ENCODE measurements at places on chromosomes 13 and 19.
A peak's percentile ranks its signal among the peaks of the same experiment; 100 is the strongest.

DNA sequence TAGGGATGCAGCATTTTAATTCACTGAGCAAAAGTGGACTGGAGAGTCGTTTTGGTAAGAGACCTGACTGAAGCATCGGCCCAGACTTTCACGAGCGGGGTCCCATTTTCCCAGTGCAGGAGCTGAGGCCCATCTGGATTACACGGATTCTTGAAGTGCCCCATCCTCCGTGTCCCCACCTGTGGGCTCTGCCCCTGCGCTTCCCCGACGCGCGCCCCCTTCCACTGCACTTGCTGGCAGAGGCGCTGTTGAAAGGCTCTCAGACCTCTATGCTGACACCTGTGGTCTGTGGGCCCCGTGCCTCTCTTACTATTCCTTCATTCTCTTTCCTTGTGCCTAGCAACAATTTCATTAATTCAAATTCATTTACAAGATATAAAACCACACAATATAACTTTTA is 50.3 kb upstream of the MCF2L start:
- no peak for DNase-seq

DNA sequence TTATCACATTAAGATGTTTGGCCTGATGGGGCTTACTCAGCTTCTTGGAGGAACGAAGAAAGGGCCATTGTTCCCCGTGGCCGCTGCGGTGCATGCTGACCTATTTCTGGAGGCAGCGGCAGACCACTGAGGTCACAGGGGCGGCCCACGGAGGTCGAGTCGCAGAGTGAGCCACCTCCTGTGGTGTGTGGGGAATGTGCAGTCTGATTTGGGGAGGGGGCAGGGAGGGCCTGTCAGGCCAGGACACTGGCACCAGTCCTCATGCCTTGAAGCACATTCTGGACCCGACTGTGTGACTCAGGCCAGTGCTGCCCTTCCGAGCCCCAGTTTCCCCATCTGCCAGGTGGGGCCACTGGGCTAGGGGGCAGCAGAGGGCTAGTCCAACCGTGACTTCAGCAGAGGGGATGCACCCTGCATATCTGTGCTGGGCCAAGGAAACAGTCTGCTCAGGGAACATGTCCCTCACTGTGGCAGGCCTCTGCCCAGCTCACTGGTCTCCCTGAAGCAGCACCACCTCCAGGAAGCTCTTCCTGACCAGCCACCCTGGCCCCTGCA is 6.3 kb downstream of the SLC7A10 start:
- DNase-seq = no peak

- DNase-seq = peak; percentile 82
Measured at GRCh38 chr19:55647732-55648584, at the start of gene CCDC106. CCDC106 (plus strand) TSS chr19:55648212; CDS start chr19:55649047, 835 bp downstream.

GRCh38 chr13:99046851-99047250 is 69.0 kb upstream of the DOCK9 start:
- DNase-seq = no peak

DNA sequence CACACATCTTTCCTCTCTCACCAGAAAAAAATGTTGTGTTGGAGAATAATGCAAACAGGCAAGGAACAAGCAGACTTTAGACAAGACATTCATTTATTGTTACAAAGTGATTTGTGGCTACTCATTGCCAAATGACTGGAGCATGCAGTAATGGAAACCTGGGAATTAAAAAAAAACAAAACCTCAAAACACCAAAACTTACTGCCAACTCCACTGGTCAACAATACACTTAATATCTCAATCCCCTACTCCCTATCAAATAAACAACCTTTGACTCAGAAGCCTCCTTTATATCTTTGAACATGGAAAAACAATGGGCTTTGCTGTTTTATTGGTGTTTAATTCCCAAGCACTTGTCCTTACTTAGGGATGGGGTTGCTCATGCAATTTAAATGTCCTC is 112.8 kb downstream of the POSTN start:
- no peak for DNase-seq

DNA sequence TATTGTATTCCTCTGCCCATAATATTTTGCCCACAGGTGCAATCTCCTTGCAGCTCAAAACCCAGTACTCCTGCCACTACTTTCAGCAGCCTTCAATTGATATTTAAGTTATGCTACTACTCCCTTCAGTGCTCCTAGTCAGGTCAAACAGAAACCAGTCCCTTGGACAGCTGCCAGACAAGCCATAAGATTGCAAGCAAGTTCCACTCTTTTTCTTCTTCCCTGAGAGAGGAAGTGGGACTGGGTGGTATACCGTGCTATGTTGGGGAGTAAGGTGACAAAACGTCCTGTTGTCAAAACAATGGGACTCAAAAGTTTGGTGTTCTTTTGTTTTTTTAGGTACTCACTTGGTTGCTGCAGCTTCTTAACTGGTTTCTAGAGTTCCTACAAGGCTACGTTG is 63.1 kb upstream of the FRY start:
- peak; percentile 41 for DNase-seq

- peak; percentile 56 for DNase-seq
Measured at GRCh38 chr19:46466536-46467196, 4.7 kb downstream of the PNMA8A start.

GRCh38 chr19:33797802-33798671 is 1.4 kb downstream of the KCTD15 start:
- peak; percentile 65 for DNase-seq

GRCh38 chr13:74182491-74182890 is 48.3 kb upstream of the KLF12 start:
- no peak for DNase-seq

DNA sequence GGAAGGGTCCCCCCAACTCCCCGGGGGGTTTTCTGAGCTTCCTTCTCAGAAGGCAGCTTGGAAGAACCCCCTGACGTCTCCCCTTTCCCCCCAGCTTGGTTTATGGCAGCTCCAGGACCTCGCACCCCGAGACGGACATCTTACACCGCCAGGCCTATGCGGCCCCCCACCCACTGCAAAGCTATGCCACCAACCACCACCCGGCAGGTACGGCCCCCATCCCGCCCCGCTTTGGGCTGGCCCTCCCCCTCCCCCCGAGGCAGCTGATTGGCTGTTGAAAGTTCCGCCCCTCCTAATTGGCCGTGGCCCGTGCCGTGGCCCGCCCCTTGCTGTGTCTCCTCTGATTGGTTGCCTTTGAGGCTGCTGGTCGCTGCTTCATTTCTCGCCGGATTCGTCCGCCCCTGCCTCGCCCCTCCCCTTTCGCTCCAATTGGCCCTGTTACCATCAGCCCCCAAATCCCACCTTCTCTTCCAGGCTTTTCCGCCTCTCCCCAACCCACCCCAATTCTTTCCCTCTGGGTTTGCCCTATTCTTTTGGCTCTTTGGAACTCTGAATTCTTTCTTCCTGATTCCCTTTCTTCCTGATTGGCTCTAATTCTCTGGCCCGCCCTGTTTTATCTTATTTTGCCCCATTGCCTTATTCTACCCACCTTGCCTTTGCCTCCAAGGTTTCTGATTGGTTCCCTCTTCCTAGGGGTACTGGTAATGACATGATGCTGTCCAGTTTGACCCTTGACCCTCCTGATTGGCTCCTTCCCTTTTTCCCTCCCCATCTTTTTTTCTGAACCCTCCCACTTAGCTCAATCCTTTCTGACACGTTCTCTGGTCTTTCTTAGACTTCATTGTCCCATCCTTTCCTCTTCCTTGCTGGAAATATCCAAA is 2.5 kb downstream of the PRR12 start:
- peak; percentile 95 for DNase-seq

- no peak for DNase-seq
Measured at GRCh38 chr13:41955605-41956004, 5.3 kb downstream of the VWA8 start.

DNA sequence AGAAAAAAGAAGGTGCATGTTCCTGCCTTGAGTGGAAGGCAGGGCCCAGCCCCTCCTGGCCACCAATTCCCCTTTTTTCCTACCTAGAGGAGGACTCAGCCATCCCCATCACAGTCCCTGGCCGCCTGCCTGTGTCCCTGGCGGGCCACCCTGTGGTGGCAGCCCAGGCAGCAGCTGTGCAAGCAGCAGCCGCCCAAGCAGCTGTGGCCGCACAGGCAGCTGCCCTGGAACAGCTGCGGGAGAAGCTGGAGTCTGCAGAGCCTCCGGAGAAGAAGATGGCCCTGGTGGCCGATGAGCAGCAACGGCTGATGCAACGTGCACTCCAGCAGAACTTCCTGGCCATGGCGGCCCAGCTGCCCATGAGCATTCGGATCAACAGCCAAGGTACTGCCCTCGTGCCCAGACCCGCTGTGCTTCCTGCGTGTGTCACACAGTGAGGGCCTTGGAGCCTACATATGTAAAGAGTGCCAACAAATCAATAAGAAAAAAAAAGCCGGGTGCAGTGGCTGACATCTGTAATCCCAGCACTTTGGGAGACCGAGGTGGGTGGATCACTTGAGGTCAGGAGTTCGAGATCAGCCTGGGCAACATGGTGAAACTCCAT is 17.6 kb upstream of the WDR18 start:
- no peak for DNase-seq

GRCh38 chr13:112531263-112531794 is 56.6 kb downstream of the TUBGCP3 start:
- DNase-seq = no peak

DNA sequence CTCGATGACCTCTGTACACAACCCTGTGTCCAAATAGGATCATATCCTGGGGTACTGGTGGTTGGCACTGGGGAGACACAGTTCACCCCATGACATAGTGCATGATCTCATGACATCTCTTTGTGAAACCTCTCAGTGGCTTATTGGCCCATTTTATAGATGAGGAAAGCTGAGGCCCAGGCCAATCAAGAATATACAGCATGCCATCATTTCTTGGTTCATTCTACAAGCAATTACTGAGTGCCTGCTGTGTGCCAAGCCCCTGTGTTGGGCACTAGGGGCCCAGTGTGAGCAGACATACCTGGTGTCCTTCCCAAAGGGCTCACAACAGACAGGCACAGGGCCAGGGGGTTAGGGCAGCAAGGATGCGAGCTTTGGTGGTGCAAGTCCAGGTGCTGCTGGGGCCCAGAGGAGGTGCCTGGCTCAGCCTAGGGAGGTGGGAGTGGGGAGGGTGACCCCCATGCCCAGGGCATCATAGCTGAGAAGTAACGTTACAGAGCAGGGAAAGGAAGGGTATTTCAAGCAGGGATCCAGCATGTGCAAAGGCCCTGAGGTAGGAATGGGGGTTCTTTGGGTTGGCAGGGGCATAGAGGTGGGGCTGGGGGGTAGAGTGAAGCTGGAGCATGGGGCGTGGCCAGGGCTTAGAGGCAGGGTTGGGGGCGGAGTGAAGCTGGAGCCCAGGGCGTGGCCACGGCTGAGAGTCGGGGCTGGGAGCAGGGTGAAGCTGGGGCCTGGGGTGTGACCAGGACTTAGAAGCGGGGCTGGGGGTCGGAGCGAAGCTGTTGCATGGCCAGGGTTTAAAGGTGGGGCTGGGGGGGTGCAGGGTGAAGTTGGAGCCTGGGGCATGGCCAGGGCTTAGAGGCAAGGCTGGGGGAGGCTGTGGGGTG is 20.7 kb downstream of the COLGALT1 start:
- DNase-seq = no peak

DNA sequence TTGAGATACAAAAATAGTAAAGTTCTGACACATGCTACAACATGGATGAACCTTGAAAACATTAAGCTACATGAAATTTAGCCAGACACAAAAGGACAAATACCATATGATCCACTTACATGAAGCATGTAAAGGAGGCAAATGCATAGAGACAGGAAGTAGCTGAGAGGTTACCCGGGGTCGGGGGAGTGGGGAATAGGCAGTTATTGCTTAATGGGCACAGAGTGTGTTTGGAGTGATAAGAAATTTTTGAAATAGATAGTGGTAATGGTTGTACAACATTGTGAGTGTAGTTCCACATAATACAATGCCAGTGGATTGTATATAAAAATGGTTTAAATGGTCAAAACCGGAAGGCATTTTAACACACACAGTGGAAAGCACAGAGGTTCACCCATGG is 4.3 kb downstream of the N4BP2L1 start:
- no peak for DNase-seq

DNA sequence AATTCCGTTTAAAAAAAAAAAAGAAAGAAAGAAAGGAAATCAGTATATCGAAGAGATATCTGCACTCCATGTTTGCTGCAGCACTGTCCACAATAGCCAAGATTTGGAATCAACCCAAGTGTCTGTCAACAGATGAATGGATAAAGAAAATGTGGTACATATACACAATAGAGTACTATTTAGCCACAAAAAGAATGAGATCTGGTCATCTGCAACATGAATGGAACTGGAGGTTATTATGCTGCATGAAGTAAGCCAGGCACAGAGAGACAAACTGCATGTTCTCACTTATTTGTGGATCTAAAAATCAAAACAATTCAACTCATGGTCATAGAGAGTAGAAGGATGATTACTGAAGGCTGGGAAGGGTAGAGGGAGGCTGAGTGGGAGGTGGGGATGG is 16.3 kb downstream of the ZNF565 start:
- DNase-seq = no peak

- no peak for DNase-seq
Measured at GRCh38 chr19:13094106-13094504, 8.6 kb downstream of the LYL1 start.

DNA sequence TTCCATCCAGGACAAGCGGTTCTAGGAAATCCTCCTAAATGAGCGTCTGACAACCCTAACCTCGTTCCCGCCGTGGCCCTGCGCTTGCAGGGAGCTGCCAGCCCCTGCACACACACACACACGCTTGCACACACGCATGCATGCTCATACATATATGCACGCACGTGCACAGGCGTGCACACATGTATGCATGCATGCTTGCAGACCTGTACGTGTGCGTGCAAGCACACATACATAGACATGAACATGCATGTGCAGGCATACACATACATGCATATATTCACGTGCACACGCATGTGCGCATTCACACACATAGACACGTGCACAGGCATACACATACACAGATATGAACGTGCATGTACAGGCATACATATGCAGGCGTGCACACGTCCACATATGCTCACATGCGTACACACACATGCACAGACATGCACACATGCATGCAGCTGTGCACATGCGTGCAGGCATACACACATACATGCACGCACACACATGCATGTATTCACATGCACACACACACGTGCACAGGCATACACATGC is 35.6 kb downstream of the SMIM24 start:
- DNase-seq = no peak

DNA sequence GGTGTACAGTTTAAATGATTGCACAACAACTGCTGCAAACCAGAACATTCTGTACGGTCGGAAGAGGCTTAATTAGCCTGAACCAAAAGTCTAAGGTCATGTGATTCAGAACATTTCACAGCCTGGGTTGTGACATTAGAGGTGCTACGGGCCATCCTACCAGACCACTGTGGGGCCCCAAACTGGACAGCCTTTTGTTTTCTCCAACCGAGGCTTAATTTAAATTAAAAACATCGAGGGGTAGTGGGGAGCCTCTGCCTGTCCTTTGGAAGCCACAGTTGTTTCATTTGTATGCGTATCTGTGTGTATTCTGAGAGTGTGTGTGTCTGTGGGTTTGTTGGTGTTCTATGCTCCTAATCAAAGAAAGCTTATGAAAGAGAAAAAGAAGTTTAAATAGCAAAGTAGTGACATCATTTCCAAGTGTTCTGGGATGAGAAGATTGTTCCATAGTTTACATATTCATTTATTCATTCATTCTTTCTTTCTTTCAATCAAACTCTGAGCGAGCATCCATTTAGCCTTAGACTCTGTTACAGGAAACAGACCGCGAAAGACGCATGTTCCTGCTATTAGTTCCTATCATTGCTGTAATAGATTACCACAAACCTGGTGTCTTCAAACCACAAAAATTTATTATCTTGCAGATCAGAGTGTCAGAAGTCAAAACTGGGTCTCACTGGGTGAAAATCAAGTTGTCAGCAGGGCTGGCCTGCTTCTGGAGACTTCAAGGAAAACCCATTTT is 444.8 kb downstream of the FOXO1 start:
- DNase-seq = peak; percentile 71

- DNase-seq = no peak
Measured at GRCh38 chr13:98997011-98997730, 19.3 kb upstream of the DOCK9 start.

- peak; percentile 100 for DNase-seq
Measured at GRCh38 chr19:3968556-3969434, 2.1 kb downstream of the DAPK3 start.
